Fibroblast of skin of left quadriceps (primary cell): ENCODE measurements at places on chromosomes 5 and 9.

- DNase-seq, result no peak
These were observed at the start of gene PCDHB7 for GRCh38 chr5:141172381-141173204. Gene PCDHB7 (plus strand): TSS chr5:141172644. CDS start chr5:141172836, 192 bp downstream.

DNA sequence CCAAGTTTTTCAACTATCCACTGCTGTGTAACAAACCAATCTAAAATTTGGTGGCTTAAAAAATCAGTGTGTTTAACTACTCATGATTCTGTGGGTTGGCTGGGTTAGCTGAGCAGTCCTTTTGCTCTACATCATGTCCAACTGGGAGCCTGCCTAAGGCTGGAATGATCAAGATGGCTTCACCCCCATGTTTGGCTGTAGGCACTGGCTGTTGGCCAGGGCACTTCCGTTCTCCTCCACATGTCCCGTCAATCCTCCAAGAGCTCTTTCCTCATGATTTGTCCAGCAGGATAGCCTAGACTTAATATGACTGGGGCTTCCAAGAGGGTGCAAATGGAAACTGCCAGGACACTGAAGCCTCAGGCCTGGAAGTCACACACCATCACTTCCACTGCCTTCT, 17.0 kb upstream of the TSSK1B start:
- no peak for DNase-seq

GRCh38 chr5:67771221-67771620, 444.3 kb upstream of the PIK3R1 start:
- DNase-seq, result no peak

DNA sequence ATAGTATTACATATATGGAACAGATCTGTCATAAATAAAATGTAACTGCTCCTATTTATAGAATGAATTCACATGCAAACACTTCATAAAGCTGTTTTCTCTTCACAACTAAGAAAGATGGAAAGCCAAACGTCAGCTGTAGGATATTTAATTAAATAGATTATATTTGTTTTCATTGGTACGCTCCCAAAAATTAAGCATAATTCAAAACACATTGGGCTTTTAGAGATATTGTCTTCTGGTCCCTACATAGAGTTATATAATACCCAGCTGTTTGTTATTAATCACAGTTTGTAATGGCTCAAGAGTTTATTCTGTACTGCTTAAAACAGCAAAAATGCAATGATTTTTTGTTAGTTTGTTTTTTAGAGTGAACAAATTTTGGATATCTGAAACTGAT, 61.2 kb downstream of the MRPS30 start:
- no peak for DNase-seq

GRCh38 chr9:22447618-22448305, 1.1 kb downstream of the DMRTA1 start:
- no peak for DNase-seq

DNA sequence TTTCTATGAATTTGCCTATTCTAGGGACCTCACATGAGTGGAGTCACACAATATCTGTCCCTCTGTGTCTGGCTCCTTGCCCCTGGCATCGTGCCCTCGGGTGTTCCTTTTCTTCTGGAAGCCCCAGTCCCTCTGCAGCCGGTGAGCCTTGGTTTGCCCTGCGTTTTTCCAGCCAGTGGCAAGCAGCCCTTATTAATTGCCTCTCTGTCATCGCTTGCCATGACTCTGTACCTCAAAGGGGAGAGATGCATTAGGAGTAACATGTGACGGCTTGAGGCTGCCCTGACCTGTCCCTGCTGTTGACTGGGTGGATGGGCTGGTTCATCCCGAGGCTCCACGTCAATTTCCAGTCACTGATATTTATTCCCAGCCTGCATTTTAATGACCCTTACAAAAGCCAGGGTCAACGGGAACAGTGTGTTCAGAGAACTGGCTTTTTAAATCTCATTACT, 87.3 kb downstream of the CFAP90 start:
- DNase-seq, result no peak

DNA sequence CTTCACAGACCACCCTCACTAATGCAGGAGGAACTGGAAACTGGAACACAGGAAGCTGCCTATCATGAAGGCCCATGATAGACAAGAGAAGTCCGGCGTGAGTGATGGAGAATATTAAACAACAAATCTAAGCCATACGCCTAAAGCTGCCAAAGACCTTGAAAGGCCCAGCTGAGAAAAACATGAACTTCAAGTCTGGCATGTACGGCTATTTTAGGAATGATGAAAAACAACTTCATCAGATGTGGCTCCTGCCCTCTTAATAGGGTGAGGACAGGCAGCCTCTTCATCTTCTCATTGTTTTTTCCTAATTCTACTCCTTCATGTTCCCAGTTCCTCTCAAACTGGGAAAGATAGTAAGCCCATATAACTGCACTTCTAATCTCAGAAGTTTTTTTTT, 20.3 kb downstream of the FBP1 start:
- DNase-seq, result no peak

GRCh38 chr5:35303152-35303551, 72.9 kb upstream of the PRLR start:
- DNase-seq, result no peak

- DNase-seq, result no peak
These were observed 49.1 kb upstream of the ANKRD55 start for GRCh38 chr5:56282216-56282615.

DNA sequence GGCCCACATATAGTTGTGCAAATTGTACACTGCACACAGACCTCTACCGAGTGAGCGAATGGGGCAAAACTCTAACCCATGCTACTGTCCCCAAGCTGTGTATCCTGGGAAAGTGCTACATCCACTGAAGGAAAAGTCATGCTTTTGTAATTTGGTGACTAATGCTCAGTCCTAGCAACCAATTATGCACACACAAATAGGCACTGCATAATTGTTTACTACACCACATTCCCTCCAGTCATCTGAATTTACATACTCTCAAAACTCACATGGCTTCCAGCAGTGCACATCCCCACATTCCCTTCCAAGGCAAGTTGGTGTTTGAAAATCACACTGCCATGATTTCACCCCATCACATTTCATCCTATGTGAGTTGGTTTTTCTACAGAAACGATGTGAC, 125.9 kb upstream of the OSMR start:
- peak; percentile 65 for DNase-seq

DNA sequence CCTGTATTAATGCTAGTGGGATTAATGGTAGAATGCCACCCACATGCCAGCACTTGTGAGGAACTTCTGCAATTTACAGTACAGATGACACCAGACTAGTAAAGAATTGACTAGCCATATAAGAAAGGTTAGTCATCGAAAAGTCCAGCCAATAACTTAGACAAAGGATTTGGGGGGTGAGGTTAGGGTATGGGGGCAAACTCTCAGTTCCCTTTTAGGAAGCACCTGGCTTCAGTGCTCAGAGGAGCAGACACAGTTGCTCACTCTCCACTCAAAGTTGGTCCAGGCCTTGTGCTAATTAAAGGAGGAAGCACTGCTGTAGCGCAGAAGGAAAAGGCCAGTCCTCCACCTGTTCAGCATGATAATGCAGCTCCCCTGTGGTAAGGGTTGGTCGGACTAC, 25.2 kb downstream of the TGFBR1 start:
- DNase-seq, result no peak

- no peak for DNase-seq
These were observed 7.8 kb downstream of the YIPF5 start for GRCh38 chr5:144162686-144163085.

DNA sequence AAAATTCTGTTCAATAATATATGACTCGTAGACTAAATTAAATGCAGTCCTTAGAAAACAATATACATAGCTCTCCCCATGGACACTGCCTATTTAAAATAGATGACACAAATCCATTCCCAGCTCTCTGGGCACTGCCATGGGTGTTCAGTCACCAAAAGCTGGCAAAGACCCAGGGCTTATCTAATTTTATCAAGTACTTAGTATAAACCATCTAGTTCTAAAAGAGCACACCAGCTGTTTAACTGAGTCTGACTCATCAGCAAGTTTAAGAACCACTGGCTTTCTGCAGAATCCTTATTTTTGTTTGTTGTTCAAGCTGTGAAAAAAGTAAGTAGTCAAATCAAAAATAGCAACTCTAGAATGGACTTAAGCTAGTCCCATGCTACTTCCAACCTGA, 107.6 kb downstream of the PLPP1 start:
- DNase-seq, result no peak

- DNase-seq, result no peak
These were observed 166.4 kb downstream of the KDM4C start for GRCh38 chr9:6924149-6924548.

DNA sequence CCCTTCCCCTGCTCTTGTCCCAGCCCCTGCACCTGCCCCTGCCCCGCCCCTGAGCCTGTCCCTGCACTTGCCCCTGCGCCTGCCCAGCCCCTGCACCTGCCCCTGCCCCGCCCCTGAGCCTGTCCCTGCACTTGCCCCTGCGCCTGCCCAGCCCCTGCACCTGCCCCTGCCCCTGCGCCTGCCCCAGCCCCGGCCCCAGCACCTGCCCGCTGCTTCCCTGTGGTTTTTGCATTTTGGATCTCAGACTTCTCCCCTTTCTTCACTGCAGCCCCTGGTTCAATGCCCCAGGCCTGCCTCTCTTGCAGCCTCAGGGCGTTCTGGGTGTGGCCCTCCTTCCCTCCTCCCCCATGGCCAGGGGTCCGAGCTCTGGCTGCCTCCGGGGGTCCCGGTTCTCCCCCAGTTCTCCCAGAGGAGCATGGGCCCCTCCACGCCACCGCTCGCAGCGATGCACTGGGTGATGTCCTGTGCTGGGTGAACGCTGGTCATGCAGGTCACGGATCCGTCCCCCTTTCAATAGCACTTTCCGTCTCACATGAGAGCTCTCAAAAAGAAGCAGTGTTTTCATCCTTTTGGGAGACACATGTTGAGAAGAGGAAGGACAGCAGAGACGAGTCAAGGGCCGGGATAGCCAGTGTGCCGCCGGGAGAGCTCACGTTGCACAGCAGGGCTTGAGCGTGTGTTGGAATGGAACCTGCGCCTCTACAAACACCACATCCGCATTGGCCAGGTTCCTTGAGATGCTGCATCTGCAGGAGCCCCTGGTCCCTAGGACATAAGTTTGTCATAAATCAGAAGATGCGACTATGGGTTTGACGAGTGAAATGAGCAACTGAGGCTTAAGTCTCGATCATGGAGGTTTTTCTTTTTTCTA, 44.0 kb upstream of the IRX4 start:
- DNase-seq, result no peak

DNA sequence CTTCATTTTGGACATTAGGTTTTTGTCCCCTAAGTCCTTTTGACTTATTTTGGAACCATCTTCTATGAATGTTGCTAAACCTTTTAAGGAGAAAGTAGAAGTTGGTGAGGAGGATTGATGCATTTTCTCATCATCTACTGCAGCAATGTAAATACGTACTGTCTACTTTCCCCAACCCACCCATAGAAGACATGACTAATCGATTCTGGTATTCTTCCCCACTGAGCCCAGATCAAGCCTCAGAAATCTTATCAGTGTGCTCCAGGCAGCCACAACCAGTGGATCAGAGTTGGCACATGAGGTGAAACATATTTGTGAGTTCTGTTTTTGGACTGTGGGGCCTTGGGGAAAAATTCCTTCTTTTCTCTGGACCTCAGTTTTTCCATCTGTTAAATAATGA, 57.7 kb downstream of the FGF18 start:
- DNase-seq, result no peak

DNA sequence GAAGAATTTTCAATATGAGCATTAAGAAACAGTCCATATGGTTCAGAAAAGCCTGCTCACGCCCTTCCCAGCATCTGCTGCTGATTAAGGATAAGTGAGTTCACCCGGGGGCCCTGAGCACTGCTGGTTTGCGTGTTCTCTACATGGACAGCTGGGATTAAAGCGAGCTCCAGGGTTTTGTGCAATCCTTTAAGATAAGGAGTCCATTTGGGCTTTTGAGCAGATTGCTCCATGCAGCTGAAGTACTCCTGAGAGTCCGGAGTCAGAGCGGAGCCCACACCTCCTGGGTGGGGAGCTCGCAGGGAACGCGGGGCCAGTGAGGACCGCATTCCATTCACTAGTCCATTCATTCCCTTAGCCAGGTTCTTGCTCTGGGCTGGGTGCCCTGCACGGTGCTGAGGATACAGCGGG, 149.3 kb upstream of the COL5A1 start:
- peak; percentile 96 for DNase-seq

DNA sequence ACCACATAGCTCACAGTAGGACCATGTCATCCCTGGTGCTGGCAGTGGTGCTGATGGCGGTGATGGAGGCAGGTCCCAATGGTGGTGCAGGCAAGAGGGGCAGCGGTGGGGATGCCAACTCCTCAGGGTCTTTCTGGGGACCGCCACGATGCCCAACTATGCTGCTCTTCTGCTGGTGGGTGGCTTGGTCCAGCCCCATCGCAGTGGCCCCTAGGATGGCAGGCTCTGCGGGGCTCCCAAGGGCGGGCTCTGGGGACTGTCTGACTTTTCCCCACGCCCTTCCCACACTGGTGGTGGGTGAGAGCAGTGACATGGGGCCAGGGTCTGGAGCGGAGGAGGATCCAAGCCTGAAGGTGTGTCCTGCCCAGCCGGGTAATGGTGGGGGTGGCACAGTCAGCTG, 288.9 kb upstream of the RIOK2 start:
- no peak for DNase-seq

DNA sequence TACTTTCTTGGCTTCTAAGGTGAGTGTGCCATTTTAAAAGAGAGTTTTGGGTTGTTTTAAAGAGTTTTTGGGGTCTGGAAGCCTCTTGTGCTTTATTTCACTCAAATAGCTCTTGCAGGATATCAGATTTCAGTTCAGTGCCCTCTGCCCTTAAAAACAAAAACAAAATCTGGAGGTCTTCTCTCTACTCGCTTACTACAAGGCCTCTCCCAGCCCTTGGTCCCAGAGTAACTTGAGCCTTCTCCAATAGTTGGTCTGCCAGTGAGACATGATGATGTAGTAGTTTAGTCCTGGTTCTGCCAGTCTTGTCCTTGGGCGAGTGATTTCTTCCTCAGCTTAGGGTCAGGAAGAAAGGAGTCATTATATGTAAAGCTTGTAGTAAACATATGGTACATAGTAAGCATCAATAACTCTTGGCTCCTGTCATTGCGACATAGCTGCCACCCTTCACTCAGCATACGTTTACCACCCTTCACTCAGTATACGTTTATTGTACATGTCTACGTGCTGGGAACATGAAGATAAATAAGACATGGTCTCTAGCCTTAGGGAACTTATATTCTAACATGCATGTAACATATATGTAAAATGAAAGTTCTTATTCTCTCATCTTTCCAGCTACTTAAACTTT, 147.6 kb downstream of the MAN2A1 start:
- DNase-seq, result no peak

GRCh38 chr9:27487927-27488326, 36.2 kb upstream of the IFNK start:
- DNase-seq, result no peak

DNA sequence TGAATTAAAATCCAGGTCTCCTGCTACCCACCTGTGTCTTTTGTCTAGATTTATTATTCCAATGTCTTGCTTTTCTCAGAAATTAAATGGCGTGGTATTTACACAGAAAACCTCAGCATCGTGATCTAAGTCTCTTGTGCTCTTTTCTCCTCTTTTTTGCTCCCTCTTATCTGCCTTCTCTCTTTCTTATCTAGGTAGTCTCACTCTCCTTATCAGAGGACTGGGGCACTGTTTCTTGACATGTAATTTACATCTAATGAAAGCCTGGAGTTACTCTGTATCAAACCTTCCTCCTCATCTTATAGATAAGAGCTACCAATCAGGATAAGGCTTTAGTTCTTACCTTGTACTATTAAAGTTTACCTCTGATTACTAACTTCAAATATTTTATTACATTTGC, 933.8 kb downstream of the TLE1 start:
- DNase-seq, result no peak

GRCh38 chr5:142644127-142644526, 41.8 kb downstream of the FGF1 start:
- no peak for DNase-seq
